ENCODE measurements at places on chromosomes 16 and 17. TPM values are rescaled to one million over a fixed set of nuclear protein-coding genes. Genes with fewer than 3 reads are reported as not detected.
A peak's percentile ranks its signal among the peaks of the same experiment; 100 is the strongest.

GRCh38 chr17:9284884-9285283 lies 263.6 kb downstream of the NTN1 start:
- DNase-seq = no peak

GRCh38 chr17:49891694-49892389 lies 44.0 kb upstream of the TAC4 start:
- no peak for DNase-seq

GRCh38 chr16:85711982-85712587 lies 23.3 kb upstream of the GINS2 start:
- no peak for DNase-seq

- DNase-seq = no peak
Observed at GRCh38 chr17:77882481-77883212, 75.9 kb upstream of the TNRC6C start.

- DNase-seq = peak; percentile 9
Observed at GRCh38 chr17:2438823-2439222, 38.0 kb upstream of the MNT start.

DNA sequence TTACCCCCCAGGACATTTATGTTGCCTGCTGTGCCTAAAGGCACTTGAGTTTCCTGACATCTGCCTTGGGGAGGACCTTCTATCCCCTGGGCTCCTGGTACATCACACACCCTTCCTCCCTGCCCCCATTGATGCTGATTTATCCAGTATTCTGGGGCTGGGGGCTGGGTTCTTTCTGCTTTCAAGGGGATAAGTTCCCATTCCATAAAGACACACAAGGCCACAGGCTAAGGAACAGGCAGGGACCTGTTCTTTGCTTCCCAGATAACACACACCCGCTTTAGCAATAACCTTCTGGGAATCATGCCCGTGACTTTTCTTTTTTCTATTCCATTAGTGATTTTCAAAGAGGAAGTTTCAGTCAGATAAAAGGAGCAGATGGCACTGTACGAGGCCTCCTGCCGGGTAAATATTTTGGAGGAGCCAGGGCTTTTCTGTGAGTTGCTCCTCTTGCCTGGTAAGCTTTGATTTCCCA lies 30.6 kb downstream of the CHD9 start:
- DNase-seq = no peak

DNA sequence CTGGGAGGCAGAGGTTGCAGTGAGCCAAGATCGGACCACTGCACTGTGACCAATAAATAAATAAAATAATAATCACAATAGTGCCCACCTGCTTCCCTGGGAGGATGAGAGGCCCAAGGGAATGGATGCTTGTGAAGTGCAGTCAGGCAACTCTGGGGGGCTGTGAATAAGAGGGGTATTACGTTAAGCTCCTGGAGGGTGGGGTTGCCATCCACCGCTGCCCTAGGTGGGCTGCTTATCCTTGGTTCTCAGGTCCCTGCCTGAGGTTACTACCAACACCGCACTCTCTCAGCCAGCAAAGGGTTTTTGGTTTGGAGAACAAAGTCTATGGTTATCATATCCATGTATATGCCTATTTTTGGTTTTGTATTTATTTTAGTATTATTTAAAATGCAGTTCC lies 48.6 kb upstream of the CBFA2T3 start:
- no peak for DNase-seq

DNA sequence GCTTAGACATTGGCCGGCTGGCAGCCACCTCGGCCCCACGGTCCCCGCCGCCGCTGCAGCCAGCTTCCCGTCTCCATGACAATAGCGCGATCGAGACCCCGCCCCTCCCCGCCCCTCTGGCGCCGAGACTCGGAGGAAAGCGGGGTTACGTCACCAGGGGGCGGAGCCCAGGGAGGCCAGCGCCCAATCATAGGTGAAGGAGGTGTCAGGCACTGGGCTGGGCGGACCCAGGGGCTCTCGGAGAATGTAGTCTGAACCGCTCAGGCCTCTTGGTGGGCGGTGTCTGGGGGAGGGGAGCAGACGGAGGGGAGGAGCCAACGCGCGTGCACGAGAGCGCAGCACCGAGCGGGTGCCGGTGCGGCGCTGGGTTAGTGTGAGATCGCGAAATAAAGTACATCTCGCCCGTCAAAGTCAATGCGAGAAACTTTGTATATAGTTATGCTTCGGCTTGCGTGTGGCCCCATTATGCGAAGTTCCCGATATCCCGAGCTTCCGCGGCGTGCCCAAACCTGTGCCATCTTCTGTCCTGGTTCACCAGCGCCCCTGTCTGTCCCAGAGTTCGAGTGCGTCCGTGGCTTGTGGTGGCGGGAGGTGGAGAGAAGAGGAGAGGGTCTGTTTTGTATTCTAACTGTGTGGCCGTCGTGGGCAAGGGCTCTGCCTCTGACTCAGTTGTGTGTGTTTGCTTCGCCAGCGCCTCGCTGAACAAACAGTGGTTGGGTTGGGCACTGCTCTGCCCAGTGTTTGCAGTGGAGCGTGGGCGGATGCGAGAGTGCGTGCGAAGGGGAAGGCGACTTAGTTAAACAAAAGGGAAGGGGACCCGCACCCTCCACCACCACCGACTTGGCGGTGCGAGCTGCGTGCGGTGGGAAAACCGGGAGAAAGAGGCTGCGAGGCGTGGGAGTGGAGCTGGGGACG lies 1.3 kb upstream of the IRX5 start:
- peak; percentile 100 for DNase-seq

DNA sequence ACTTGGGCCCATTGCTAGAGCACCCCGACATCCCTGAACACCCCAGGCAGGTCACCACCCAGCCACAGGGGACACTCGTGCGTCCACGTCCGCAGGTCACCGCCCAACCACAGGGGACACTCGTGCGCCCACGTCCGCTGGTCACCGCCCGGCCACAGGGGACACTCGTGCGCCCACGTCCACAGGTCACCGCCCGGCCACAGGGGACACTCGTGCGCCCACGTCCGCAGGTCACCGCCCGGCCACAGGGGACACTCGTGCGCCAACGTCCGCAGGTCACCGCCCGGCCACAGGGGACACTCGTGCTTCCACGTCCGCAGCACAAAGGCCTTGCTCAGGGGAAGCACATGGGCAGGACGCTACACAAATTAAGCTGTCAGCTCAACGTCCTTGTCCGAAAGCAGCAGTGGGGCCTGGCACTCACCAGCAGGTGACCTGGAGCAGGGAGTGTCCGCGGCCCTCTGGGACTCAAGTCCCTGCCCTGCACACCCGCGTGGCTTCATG lies 17.7 kb downstream of the GALNS start:
- DNase-seq = no peak

GRCh38 chr17:13638855-13639458 lies 37.2 kb upstream of the HS3ST3A1 start:
- peak; percentile 54 for DNase-seq

DNA sequence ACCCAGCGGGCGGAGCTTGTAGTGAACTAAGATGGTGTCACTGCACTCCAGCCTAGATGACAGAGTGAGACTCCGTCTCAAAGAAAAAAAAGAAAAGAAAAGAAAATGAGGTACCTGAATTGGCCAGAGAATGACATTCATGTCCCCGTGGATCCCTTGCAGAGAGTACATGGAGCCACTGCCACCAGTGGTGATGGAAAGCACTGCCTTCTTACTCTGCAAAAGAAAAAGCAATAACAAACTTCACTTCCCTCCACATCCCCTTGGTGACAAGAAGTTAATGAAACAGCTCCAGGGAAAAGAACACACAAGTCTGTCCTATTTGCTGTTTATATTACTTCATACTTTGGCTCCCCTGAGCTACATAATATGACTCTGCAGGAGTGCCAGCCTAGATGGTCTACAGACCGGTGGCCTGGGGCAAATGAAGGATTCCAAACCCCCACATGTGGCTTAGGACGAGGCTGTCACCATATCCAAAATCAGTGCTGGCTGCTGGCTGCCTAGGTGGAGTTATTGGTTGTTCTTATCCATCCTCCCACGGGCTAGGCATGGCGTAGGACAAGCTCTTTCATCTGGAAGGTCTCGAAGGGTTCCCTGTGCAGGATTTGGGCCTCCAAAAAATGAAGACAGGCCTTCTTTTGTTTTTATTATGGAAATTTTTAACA lies 13.3 kb downstream of the NQO1 start:
- DNase-seq = no peak

GRCh38 chr17:82300707-82301270 lies 16.6 kb downstream of the CD7 start:
- DNase-seq = peak; percentile 81

DNA sequence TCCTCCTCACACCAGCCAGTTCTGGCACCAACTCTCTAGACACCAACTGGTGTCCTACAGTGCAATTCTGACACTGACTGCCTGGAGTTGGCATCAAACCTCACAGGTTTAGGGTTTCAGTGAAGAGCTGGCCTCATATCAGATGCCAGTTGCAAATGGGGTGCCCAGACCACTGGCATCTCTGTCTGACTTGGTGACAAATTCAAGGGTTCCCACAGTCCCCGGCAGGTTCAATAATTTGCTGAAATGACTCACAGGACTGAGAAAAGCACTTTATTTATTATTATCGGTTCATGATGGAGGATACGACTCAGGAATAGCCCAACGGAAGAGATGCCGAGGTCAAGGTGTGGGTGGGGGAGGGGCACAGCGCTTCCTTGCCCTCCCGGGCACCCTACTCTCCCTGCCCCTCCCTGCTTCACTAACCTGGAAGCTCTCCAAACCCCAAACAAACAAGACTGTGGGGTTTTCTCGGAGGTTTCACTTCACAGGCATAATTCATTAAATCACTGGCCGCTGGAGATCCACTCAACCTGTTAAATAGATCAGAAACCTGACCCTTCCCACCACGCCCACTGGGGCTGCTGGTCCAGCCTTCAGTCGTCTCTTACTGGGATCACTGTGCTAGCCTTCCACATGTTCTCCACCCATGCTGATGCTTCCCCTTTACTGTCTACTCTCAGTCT lies 1.7 kb upstream of the NLRP1 start:
- DNase-seq = peak; percentile 95

DNA sequence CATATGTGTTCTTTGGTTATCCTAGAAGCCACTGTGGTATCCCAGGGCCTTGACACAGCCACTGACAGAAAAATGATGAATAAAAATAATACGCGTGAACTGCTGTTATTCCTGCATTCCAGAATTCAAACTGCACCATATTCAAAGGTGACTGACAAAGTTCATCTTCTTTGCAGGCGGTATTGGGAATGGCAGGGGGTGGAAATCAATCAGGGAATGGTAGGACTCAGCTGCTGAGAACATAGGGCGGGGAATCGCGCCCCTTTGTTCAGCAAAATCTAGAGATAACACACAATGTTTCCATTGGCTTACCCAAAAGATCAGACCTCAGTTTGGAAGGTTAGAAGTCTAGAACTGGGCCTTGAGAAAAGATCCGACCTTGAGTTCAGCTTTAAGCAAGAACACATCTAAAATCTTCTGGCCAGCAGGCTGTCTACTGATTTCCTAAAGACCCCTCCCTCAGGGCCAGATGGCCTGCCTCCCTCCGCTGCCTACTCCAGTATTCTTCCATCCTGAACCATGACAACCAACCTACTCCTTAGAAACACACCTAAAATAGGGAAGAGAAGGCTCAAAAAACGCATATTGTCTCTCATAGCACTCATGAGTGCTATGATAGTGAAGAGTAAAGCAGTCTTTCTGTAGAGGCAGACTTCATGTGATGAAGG lies 34.1 kb downstream of the CDK5R1 start:
- DNase-seq = no peak

- peak; percentile 25 for DNase-seq
Observed at GRCh38 chr17:7238420-7239090, 702 bp downstream of the PHF23 start.

GRCh38 chr17:35731917-35732805 lies 722 bp downstream of the RASL10B start:
- no peak for DNase-seq

DNA sequence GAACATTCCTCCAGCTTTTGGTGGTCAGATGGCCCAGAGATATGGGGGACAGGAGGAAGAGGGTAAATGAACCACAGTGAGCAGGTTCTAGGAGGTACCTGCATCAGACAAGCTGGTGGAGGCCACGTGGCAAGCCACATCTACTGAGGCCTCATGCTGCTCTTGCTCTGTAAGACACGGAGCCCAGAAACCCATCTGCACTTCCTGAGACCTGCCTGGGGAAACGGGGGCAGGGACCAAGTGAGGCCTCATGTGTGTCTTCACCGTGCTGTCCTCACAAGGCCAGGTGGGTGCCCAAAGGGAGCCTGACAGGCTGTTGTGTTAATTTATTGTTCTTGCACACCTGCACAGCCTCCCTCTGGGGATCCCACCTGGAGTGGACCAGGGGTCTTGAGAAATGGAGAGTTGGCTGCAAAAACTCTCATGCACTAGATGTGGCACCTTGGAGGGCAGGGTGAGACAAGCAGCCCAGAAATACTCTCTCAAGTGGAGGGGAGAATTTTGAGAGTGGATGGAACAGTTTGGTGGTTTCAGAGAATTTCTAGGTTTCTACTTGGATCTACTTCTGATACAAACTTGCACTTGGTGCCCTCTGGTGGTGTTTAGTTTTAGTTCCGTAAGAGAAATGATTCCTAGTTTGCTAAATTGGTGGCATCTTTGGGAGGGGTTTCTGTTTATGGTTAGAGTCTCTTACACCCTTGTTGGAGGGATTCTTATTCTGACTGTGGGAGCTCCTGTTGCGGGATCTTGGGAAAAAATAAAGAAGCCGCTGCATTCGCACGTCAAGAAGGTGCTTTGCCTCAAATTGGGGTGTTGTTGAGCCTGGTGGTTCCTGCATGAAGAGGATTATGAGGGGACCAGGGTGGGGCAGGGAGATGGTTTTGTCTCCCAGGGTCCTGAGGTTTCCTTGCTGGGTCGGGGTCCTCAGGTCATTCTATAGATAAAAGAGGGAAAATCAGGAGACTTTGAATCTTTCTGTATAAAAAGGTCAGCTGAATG lies 47.5 kb downstream of the SLC6A2 start:
- peak; percentile 49 for DNase-seq

- no peak for DNase-seq
Observed at GRCh38 chr17:57102122-57102521, 17.1 kb downstream of the AKAP1 start.

DNA sequence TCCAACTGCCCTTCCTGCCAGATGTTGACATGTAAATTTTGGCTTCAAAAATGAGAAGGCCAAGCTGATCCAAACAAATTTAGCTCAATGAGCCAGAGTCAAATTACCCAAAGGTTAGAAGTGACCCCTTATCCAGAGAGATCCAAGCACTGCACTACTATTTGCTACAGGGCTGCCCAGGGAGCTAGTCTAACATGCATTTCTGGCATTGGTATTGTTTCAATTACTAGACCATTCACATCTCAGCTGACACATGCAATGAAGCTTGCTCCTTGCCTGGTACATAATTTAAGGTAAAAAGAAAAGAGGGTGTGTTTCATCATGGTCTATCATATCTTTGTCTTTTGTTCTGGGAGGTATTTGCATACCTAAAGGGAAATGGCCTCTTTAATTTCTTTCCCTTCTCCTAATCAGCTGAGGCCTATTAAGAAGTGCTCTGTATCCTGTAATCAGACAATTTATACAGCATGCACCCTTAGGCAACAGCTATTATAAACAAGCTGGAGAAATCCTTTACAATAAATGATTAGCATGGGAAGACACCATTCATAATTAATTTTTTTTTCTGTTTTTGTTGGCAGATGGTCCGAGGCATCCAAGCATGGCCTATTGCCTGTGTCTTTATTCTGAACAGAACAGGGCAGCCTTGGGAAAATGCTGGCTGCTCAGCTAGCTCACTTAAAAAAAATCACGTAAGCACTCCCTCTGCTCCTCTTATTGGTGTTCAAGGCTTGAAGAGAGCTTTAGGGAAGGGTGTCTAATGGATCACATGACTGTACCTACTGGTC lies 161.5 kb upstream of the SALL1 start:
- DNase-seq = no peak

NT5C3B gene
- 45.4 TPM for total RNA-seq

NUP88 gene
- 65.2 TPM for total RNA-seq

PPM1E gene
- total RNA-seq = 11.1 TPM

RRN3 gene
- 67.5 TPM for total RNA-seq

RNF43 gene
- not detected for total RNA-seq

FAM171A2 gene
- total RNA-seq = 89.5 TPM

CLEC18A gene
- total RNA-seq = 1.4 TPM

GRAPL gene
- not detected for total RNA-seq

METRN gene
- total RNA-seq = 105 TPM

LUC7L gene
- 105 TPM for total RNA-seq
